ENCODE measurements at places on chromosomes 4 and X.

- DNase-seq: no peak
Measured at GRCh38 chrX:3501833-3502535, 155.5 kb upstream of the MXRA5 start.

GRCh38 chr4:7275067-7275466 is 82.7 kb downstream of the SORCS2 start:
- DNase-seq: no peak

GRCh38 chrX:2383735-2384134 is 117.0 kb downstream of the DHRSX start:
- no peak for DNase-seq

GRCh38 chr4:101818362-101818761 is 27.8 kb downstream of the BANK1 start:
- DNase-seq: no peak

- no peak for DNase-seq
Measured at GRCh38 chrX:133563705-133564104, 148.4 kb upstream of the GPC4 start.

- peak; percentile 16 for DNase-seq
Measured at GRCh38 chrX:19887911-19888879, 795 bp upstream of the SH3KBP1 start.

DNA sequence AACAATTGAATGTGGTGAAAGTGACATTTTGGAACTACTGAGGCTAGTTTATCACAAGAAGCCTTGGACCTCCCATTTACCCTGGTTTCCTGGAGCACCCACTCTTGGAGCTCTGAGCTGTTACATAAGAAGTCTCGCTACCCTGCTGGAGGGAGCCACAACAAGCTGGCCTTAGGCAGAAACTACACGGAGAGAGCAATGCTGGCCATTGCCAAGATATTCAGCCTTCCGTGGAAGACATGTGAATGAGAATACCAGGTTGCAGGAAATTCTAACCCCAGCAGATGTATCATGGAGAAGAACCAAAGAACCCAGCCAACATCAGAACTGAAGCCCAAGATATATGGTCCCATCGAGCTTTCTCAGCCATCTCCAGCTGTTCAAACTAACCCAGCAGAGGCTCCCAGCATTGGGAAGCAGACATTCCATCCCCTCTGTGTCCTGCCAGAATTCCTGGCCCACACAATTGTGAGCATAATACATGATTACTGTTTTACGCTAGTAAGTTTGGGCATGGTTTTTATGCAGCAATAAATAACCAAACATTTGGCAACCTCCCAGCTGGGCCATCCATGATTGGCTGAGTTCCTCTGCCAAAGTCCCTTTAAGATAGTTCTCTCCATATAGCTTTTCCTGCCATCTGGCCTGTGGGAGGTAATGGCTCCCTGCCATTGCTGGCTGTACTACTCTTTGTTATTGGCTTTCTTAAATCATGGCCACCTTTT is 17.9 kb upstream of the PDE5A start:
- DNase-seq: no peak

GRCh38 chr4:113958766-113959538 is 20.5 kb downstream of the ARSJ start:
- no peak for DNase-seq

DNA sequence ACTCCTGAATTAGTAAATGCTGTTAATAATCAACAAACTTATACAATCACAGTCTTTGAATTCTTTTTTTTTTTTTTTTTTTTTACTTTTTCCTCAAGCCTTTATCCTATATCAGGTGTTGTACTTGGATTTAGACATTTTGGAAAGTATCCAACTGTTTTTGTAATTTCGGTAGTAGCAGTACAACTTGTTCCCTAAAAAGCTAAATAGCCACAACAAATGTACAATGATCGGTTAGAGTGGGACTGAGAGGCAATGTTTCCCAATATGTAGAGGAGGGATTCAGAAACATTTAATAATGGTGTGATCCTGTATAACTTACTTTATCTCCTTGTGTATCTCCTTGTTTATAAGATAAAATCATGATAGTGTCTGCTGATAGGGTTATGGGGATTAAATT is 343.1 kb downstream of the GRID2 start:
- DNase-seq: no peak

DNA sequence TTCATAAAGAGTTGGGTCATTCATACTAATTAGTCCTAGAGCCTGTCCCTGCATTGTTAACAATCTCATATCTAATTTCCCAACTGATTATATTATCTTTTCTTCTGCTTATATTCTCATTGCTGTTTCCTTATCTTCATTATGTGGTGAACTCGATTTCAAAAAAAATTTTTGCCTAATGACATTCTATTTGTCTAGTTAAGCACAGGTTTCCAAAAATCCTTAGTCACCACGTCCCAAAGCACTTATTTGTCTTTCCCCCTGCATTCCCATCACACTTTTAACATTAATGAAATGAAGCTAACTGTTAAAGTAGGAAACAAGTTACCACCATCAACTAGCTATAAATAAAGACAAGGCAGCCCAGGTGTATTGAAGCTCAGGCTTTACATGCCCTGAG is 131.1 kb downstream of the IQCM start:
- DNase-seq: no peak

DNA sequence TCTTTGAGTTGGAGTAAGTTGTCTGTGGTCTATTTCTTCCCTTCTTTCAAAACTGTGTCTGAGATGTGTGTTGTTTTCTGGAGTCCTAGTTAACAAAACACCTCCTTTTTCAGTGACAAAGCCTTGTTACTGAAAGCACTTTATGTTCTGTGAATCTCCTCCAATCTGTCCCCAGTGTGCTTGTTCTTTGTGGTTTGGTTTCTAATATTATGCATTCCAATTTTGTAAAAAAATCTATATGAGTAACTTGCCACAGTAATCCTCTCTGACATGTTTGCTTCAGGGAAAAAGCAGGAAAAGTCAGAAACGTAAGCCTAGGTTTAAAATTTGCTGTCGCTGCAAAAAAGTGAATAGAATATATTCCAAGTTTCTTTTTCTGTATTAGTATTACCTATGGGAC is 12.4 kb downstream of the PRRG1 start:
- DNase-seq: no peak

DNA sequence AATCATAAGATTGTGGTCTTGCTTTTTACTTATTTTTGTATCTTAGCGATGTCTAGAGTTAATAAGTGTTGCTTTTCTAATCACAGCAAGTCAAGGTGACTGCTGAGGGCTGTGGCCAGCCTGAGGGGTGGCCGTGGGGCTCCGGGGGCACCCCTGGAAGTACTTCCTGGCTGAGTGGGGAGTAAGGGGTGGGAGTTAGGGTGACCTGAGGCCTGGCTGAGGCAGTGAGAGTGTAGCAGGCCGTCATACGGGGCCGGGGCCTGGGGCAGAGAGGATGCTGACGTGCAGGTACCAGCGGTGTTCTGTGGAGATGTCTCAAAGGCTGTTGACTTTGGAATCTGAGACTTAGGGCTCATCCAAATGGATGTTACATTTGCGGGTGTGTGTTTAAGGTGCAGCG is 29.3 kb downstream of the PIGG start:
- no peak for DNase-seq

DNA sequence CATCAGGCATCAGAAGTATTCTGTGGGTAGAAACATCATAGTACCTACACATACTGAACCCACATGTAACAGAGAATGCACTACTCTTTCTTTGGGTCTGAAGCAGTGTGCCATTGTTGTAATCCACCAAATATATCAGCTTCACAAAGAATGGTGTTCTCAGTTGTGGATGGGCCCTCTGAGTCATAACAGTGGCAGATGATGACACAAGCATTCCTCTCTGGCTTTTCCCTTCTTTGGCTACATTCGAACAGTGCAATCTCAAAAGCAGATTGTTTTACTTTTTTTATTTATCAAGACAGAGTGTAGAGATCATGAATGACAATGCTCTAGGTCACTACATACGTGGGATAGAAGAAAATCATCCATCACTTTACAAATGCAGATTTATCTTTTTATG is 247.2 kb upstream of the EPHA5 start:
- no peak for DNase-seq

GRCh38 chr4:15479089-15479912 is 9.6 kb downstream of the CC2D2A start:
- DNase-seq: peak; percentile 73

GRCh38 chr4:86942185-86942666 is 7.4 kb downstream of the AFF1 start:
- DNase-seq: no peak

Measured in nucleus accumbens (tissue), 56 donors.